ENCODE measurements at places on chromosomes 7 and 10.
A peak's percentile ranks its signal among the peaks of the same experiment; 100 is the strongest.

- no peak for DNase-seq
These were observed 59.1 kb downstream of the FRMD4A start for GRCh38 chr10:14271621-14272020.

DNA sequence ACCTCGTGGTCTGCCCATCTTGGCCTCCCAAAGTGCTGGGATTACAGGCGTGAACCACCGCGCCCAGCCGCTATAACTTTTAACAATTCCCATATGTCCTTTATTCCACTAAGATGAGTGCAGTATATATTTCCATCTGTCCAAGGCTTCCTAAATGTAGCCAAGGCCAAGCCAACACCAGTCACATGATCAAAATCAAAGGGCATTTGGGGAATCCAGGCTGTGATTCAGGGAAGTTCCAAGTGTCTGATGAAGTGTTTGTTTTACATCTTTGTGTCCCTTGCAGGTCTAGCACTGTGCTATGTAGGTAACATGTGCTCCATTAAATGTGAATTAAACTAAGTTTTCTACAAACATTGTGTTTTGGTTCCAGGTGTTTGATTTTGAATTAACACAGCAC, 20.8 kb downstream of the AKR1E2 start:
- DNase-seq = no peak

GRCh38 chr10:839550-840205, 91.8 kb downstream of the LARP4B start:
- DNase-seq = no peak

DNA sequence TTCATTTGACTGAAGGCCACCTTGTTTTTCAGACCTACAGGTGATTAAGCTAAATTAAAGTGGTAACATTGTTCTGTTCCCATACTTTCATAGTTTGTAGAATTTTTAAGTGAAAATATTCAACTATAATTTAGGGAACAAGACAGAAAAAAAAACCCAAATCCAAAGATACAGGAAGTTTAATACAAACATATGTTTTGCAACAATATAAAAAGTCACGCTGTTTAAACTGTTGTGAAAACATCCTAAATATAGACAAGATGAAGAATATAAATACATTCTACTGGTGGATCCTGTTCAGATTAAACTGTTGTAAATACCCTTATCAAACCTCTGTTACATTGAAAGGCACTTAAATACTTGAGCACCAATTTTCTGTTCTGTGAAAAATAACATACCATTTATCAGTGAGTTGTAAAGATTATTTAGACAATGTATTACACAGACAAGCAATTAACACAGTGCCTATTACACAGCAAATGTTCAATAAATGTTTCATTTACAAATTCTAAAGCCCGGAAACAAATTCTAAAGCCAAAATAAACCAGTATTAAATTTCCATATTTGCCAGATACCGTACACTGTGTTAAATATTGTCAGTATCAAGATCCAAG, 14.2 kb downstream of the ASZ1 start:
- peak; percentile 17 for DNase-seq

GRCh38 chr7:17130281-17131059, 168.0 kb upstream of the AHR start:
- DNase-seq = no peak

DNA sequence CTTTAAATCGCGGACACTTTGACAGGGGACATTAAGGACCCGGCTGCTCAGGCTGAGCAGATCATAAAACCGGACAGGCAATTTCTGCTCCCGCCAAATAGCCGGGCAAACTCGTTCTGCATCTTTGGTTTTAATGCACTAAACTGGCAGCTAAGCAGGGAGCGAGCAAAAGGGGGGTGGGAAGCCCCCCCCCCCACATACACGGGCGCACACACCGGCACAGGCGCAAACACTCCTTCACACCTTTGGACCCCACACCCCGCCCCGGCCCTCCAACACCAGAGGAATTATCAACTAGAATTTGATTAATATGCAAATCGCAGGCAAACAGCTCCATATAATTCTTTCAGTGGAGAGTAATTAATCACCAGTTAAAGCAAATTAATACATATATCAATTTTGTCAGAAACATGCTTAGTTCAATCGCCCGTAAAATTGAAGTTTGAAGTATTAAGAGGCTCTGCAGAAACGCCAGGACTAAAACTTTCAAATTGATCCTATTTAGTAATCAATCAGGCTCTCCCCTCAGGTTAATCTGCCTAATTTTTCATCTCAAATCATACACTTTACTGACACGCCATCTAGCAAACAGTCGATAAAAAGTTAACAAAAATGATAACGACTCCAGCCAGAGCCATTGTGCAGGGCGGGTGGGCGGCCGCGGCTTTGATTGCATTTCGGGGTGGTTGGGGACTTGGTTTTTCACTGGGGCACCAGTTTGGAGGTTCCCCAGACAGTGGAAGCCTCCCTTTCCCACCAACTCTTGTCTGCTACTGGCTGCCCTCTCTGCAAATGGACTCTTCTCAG, 9.9 kb downstream of the LBX1 start:
- no peak for DNase-seq

DNA sequence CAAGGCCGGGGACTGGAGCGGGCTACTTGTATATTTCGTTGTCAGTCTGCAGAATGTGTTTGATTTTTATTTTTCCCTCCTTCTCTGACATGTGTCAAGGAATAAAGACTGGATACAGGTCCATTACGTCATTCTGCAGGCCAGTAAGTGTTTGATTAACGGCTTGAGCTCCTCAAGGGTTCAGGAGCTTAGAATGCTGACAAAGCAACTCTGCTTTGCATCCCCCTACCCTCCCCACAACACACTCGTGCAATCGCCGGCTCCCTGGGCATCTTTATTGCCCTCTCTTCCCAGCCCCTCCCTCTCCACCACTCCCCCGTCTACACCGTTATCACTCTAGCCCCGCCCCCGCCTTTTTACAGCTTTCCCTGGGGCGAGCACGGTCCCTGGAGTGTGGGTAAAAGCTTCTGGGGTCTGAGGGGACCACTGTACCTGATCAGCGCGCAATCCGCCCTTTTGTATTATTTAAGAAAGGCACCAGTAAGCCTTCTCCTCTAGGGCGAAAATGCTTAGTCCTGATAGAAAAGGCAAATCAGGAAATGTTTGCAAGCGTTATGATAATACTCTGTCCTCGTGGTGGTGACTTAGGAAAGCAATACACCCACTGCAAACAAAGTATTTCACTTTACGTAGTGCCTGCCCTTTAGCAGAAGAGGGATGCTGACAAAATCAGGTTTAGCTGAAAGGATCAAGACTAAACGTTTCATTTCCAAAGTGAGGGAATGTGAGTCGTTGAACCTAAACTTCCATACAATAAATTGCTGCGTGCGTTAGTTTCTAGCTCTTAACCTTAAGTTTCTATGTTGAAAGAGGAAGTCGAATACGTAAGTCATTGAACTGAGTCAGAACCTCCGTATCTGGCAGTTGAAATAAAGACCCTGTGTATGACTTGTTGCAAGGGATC, 1.4 kb upstream of the CREB5 start:
- DNase-seq = no peak

DNA sequence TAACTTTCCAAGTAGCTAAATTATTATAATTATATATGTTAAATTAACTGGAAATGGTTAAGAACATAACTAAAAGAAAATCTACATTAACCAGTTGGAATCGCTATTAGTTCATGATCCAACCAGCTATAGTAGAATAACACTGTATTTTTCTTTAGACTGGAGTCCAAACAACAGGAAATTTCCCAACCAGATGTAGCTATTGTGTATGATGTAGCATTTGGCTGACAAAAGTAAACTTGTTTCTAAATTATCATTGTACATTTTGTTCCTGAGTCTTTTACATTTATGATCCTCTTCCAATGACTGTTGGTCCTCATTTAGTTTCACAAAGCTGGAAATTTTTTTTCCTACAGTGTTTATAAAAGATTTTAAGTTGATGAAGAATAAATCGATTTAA, 62.1 kb downstream of the PAPSS2 start:
- DNase-seq = peak; percentile 10

DNA sequence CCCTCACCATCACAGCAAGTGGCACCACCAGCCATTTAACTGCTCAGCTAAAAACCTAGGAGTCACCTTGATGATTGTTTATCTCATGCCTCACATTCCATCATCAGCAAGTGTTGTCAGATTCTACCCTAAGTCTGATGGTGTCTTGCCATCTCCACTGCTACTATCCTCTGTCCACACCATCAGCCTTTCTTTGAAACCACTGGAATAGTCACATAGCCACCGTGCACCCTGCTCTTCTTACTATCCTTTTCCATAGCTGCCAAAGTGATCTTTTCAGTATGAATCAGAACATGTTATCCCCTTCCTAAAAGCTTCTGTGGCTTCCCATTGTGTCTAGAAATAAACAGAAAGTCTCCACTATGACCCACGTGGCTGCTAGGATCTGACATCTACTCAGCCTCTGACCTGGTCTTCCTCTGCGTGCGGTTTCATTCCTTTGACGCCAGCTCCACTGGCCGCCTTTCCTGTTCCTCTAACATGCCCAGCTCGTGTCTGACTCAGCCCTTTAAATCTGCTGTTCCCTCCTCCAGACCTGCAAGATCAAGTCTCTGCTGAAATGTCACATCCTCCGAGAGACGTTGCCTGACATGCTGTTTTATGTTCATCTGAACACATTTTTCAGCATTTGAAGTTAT, 16.5 kb upstream of the CHN2 start:
- DNase-seq = no peak

DNA sequence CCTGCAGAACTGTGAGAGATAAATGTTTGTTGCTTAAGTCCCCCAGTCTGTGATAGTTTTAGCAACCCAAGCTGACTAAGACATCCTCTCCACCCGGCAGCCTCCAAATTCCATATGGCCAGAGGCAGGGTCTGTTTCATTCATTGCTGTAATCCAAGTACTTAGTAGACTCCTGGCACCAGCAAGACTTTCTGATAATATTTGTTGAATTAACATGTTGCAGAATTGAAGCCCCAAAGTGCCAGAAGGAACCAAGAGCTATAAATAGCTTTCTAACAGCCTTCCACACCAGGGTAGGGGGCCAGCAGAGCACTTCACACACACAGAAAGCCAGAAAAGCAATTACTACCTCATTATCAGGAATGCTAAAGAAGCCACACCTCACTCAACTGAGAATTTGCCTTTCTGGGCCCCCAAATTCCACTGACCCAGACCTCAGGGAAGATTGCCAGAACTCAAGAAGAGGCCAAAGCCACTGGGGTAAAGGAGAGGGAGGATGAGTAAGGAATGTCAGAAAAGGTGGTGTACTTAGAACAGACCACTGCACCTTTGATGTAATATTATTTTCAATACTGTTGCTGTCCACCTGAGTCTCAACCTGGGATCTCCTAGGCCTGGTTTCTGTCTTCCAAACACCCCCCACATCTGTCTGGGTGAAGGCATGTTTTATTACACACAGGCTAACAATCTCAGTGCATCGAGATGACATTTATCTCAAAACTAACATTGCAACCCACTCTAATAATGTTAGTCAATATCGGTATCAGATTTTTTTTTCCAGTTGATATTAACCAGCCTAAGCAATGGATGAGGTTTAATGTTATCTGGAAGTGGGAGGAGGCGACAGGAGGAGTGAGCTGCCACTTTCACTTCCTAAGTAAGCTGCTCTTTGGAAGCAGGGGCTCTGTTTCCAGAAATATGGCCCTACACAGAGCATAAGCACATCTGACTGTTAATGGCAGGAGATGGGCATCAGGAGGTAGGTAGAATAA, 5.5 kb downstream of the NOD1 start:
- no peak for DNase-seq

DNA sequence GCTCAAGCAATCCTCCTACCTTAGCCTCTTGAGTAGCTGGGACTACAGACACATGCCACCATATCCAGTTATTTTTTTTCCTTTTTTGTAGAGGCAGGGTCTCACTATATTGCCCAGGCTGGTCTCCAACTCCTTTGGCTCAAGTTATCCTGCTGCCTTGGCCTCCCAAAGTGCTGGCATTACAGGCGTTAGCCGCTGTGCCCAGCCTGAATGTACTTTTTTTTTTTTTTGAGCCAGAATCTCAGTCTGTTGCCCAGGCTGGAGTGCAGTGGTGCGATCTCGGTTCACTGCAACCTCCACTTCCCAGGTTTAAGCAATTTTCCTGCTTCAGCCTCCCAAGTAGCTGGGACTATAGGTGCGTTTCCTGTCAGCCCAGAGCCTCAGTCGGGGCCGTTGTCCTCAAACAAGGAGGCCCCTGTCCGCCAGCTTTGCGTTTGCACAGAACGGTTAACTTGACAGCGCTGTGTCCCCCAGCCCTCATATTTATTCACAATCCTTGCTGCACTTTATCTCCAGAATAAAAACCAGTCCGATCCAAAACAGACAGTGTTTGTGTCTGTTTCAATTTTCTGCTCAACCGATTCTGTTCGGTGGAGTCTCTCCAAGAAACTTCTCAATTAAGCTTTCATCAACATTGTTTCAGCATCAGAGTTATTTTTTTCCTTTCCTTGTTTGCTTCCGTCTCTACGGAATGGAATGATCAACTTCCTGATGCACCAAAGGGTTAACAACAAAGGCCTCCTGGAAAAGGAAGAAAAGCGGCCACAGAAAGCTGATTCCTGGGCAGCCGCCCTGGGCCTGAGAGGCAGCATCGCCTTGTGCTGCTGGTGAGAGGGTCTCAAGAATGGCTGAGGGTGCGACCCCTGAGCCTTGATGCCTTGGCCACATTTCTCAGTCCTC, 64.5 kb downstream of the PDIA4 start:
- no peak for DNase-seq

GRCh38 chr7:32061346-32061745, 8.9 kb downstream of the PDE1C start:
- no peak for DNase-seq

DNA sequence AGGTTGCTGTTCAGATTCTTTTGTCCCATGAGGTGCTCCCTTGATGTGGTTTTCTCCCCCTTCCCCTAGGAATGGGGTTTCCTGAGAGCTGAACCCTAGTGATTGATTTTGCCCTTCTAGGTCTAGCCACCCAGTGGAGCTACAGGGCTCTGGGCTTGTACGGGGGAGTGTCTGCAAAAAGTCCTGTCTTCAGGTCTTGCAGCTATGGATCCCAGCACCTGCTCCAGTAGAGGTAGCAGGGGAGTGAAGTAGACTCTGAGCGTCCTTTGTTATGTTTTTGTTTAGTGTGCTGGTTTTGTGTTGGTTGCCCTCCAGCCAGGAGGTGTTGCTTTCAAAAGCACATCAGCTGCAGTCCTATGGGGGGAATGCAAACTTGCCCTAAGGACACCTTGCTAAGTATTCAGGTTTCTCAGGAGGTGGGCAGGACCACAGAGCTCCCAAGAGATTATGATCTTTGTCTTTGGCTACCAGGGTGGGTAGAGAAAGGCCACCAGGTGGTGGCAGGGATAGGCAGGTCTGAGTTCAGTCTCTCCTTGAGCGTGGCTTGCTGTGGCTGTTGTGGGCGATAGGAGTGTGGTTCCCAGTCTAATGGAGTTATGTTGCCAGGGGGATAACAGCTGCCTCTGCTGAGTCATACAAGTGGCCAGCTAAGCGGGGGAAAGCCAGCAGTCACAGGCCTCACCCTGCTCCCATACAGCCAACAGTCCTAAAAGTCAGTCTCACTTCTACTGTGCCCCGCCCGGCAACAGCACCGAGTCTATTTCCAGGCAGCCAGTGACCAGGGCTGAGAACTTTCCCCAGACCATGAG, 92.4 kb upstream of the JCAD start:
- no peak for DNase-seq

GRCh38 chr10:90920986-90921666, at the start of gene ANKRD1:
ANKRD1 (minus strand) TSS chr10:90921087; CDS start chr10:90921027, 60 bp downstream.
- no peak for DNase-seq

GRCh38 chr10:131790021-131790420, 110.8 kb upstream of the PPP2R2D start:
- DNase-seq = no peak

GRCh38 chr10:93999401-93999851, 5.7 kb downstream of the PLCE1 start:
- no peak for DNase-seq
